Stimulated activated CD8-positive, alpha-beta memory T cell treated with anti-CD3 and anti-CD28 coated beads, Interleukin-15, amount 100 ng/mL, for 48 hours (primary cell): ENCODE measurements at places on chromosomes 6 and 20.

- no peak for DNase-seq
Measured at GRCh38 chr6:1838604-1839213, 229.0 kb downstream of the FOXC1 start.

DNA sequence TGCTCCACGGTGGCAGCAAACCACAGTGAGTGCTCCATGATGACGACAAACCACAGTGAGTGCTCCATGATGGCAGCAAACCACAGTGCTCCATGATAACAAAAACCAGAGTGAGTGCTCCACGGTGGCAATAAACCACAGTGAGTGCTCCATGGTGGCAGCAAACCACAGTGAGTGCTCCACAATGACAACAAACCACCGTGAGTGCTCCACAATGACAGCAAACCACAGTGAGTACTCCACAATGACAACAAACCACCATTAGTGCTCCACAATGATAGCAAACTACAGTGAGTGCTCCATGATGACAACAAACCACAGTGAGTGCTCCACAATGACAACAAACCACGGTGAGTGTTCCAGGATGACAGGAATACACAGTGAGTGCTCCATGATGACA lies 36.0 kb upstream of the LRFN2 start:
- no peak for DNase-seq

DNA sequence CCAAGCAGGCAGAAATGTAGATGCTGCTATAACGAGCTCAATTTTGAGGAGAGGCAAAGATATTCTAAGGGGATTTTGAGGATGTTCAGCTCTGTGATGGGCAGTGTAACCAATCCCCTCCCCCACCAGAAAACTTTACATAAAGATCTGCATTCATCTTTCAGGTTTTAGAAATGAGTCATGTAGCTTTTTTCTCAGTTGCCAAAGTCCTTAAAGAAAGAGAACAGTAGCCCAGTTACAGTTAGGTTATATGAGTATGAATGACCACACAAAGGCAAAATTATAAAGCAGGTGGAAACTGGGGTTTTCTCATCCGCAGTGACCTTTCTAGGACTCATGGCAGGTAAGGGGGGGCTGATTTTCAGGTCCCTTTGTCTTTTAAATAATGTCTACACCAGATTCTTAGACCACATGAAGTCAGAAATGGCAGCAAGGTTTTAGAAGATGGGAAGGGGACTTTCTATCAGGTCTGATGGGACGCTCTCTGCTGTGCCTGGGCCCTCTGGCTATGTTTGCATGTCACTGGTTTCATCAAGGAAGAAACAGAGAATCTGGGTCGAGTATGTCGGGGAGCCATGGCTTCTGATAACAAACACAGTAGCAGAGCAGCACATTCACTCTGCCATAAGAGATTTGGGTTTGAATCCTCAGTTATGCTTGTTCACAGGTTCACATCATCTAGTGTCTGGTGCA lies 94.7 kb downstream of the CLIC5 start:
- DNase-seq, result no peak

GRCh38 chr6:68718385-68719073 lies 83.4 kb downstream of the ADGRB3 start:
- DNase-seq, result no peak

- peak; percentile 73 for DNase-seq
Measured at GRCh38 chr20:63553251-63553932, 567 bp upstream of the FNDC11 start.

DNA sequence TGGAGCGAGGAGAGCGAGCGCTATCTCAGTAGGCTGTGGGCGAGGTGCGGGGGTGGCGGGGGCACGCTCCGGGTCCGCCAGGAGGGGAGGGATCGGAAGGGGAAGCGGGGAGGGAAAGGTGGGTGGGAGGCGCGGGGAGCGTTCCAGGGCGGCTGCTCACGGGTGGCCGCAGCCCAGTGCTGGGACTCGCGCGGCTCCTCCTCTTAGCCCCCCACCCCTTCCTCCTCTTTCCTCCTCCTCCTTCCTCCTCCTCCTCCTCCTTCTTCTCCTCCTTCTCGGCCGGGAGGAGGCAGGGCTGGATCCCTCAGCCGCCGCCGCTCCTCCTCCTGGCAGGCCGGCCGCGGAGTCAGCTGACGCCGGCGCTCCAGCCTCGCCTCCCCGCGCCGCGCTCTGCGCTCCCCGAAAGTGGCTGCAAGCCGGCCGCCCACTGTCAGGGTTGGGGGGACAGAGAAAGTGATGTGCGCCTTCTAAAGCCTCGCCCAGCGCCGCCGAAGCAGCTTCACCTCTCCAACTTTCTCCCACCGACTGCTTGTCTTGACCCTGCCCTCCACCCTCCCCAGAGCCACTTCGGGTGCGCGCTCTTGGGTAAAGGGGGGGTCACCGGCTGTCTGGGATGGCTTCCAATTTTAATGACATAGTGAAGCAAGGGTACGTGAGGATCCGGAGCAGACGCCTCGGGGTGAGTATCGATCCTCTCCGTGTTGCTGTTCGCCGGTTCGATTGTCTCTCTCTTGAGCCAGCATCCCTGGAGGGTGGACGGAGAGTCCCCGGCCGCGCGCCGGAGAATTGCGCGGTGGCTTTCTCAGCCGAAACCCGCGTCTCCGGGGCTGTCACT lies at the start of gene DOK5:
Gene DOK5 (plus strand): TSS at position 260 of the 835 bp plus-strand sequence. CDS start 354 bp downstream, at position 614.
- DNase-seq, result no peak

DNA sequence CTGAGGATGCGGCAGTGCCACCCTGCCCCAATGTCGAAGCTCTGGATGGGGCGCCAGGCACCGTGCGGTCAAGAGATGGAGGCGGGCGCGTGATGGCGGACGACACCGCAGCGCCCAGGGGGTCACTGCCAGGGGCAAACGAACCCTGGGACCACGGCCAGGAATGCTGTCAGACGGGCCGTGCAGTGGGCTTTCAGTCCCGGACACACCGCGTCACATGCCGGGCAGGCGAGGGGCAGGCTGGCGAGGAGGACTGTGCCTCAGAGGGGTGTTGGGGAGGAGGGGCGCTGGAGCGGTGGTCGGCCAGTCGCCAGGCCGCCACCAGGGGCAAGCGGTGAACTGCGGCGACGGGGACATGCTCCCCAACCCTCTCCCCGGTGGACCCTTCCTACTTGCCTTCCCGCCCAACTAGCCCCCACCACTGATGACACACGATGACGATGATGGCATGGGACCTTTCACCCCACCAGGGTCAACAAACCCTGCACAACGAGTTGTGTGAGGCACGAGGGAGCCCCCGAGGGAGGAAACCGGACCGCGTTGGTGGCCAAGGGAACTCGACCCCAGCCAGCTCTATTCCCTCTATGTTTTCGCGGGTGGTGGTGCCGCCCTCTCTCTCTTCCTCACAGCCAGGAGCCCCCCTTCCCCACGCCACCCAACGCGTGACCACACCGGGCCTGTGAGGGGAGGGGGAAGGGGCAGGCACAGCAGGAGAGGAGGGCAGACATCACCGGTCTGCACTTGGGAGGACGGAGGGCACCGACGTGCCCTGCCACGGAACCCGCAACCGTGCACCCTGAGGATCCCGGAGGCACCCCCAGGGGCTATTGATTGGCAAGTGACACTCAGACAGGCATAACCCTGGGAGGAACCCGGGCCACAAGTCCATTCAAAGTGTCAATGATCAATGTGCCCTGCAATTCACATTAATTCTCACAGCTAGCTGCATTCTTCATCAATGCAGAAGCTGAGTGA lies 1960.9 kb upstream of the DEFB115 start:
- DNase-seq, result no peak

DNA sequence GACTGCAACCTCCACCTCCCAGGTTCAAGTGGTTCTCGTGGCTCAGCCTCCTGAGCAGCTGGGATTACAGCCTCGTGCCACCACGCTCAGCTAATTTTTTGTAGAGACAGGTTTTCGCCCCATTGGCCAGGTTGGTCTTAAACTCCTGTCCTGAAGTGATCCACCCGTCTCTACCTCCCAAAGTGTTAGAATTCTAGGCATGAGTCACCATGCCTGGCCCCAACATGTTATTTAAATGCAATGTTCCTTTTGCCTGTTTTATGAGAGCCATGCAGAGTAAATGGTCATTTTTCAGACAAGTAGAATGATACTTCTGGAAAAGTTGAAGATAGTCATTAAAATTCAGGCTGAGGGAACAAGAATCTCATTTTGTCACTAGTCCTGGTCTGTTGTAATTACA lies 43.8 kb upstream of the RPS6KA2 start:
- DNase-seq, result no peak

DNA sequence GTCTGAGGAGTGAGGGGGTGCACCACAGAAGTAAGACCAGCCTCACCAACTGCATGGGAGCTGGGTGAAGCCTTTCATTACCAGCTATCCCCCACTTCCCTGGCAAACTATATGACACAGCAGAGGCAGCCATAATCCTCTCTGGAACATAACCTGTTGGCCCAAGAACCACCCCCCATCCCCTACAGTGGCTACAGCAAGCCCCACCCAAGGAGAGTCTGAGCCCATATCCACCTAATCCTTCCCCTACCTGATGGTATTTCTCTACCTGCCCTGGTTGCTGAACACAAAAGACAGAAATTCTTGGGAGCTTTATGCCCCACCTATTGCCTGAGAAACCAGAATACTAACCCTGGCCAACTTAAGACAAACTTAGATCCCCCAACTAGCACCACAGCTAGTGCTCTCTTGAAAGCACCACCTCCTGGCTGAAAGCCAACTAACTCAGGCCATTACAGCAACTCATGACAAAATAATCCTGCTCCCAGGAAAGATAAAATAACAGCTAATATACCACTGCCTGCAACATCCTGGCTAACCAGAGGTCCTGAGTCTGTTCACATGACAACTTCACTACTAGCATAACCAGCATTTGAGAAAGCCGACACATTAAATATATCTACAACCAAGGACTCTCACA lies 11.2 kb downstream of the RNGTT start:
- DNase-seq, result no peak

DNA sequence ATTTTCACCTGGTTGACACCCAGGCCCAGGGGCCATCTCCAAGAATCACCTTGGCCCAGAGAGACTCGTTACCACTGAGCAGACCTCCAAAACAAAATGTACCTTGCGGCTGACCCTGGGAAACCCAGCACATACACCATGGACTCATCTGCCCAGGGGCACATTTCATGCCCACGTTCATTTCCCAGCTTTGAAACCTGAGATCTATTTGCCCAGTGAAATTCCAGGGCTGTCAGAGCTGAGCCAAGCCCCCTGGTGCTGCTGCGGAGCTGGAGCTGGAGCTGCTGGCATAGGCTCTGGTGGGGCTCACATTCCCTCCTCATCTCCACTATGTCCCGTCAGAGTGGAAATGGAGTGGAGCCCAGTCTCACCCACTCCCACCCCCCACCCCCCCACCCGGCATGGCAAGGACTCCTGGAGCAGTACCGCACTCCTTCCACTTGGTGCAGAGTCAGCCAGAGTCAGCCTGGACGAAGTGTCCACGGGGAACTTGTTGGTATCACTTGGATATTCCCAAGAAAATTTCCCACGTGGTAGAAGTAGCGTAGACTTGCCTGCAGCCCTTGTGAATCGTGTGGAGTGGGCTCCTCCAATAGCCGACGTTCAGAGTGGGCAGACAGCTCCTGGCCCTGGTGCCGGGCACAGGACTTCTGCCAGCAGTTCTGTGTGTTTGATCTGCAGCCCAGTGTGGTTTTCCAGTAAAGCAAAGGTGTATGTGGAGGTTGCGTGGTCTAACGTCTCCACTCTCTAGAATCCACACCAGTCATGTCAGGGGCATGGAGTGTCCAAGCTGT lies 18.1 kb upstream of the OSER1 start:
- no peak for DNase-seq

DNA sequence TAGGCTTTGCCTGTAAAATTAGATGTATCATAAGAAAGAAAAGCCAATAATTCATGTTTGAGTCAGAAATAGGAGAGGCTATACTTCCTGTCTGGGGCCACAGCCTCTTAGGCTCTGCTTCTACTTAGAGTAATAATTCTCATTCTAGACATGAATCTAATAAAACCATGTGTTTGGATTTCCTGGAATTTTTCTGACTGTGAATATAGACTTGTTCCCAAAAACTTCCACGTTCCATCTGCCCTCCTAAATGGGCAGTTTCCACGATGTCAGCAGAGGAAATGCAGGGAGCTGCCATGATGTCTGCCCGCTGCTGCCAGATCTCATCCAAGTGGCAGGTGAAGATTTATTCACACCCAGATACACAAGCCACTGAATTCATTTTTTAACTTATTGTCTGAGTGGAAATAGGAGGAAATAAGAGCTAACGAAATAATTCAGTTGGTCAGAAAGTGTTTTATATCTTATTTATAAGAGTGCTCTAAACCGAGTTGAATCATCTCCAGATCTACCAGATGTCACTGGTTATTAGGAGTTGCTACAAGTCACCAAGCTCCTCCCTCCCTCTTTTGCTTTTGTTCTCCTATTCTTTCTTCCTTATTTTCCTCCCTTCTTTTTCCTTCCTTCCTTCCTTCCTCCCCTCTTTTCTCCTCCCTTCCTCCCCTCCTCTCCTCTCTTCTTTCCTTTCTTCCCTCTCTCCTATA lies 69.3 kb downstream of the ALDH8A1 start:
- no peak for DNase-seq

DNA sequence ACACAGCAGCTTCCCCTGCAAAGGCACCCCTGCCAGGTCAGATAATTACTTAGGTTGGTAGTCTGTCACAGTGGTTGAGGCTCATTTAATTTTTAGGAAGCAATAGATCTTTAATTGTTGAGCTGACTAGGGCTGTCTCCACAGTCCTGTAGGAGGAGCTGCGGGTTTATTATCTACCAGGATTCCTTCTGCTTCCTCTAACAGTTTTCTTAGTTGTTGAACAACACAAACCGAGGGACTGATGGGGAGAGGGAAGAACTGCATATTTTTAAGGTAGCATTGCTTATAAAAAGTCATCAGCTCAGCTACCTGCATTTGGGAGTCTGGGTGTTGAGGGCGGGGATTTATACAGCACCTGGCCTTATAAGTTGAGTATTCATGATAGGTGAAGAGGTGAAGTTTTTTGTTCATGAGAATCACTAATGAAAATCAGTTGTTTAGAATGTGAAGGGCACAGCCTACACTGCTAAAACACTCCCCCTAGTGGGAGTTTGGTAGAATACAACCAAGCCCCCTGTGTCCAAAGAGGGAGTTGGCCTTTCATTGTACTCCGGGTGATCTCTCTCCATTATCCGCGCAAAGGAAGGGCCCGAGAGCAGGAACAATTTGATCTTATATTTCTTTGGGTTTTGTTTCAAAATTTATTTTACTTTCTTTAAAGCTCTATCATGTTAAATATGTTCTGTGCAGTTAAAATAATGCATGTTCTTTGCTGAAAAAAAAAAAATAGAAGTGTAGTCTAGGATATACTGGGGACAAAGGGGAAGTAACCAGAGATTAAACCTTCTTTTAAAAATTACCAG lies 69.6 kb downstream of the SSR1 start:
- DNase-seq, result peak; percentile 17
